Lower leg skin (tissue), 4 donors: ENCODE measurements at places on chromosomes 16 and 17. TPM values are rescaled to one million over a fixed set of nuclear protein-coding genes. Genes with fewer than 3 reads are reported as not detected.

The ZBTB4 gene
- total RNA-seq: 45.6 TPM

The IL32 gene
- total RNA-seq: 0.80 TPM

The CPHXL2 gene
- not detected for total RNA-seq

The KRT32 gene
- total RNA-seq: not detected
